NCI-H187 (cell line): ENCODE measurements at places on chromosomes 6 and 20.

DNA sequence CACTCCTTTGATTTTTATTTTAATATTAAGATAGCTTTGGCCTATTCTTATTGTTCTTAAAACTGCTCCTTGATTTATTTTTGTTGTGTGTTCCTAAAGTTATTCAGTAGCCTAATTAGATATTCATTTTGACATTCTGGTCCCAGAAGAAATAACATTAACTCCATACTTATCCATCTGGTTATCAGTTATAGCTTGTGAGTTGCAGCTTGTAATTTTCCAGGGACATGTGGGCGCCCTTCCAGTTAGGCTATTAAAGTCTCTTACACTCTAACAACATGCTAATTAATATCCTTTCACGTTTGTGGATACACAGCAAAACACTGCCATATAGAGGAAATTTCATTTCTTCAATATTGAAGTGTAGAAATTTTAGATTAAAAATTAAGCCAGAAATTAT, 987.5 kb downstream of the HACE1 start:
- DNase-seq = no peak

DNA sequence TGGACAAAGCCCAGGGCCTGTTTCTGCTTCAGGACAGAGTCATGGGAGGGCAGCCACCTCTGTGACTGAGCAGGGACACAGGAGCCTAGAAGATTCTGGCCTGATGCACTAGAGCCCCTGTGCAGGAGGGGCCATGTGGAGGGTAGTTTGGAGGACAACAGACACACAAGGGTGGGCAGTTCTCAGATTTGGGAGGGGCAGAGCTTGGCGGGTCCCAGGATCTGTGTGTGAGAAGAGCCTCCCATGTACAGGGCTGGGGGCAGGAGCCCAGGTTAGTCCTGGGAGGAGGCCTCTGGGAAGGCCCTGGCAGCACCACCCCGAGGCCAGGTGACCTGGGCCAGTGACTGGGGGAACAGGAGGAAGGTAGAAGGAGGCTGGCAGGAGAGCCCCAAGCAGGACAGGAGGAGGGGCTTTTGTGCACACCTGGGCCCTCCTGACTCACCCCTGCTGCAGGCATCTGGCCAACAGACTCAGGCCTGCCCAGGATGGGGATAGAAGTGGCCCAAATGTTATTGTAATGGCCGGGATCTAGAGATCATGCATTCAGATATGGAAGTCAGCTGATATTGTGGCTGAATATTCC, 1.4 kb upstream of the ULBP3 start:
- DNase-seq = no peak

DNA sequence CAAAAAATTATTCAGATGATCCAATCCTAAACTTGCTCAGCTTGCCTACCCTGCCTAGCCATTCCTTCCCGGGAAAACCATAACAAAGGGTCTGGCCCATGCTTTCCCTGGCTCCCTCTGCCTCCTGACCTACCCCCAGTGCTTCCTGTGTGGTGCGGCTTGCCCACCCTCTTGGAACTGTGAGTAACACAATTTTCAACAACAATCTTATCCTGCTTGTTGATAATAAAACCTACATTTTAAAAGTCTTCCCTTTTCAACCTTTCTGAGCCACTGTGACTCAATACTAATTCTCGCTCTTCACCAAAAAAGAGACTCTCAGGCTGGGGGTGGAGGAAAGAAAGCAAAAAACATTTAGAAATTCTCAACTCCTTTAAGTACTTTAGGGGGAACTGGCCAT, 18.0 kb downstream of the EXOC2 start:
- no peak for DNase-seq

GRCh38 chr6:13735031-13735430, 23.4 kb upstream of the RANBP9 start:
- no peak for DNase-seq

- no peak for DNase-seq
Measured at GRCh38 chr6:160022793-160023192, 53.9 kb downstream of the IGF2R start.
